NCI-H2171 treated with DMSO at 0.1 percent for 48 hours (cell line): ENCODE measurements at places on chromosomes 7 and 10.

GRCh38 chr10:12834116-12834665 is 167.3 kb downstream of the CCDC3 start:
- no peak for DNase-seq

GRCh38 chr7:98802088-98802780 is 67.6 kb downstream of the TMEM130 start:
- peak; percentile 97 for DNase-seq

- DNase-seq = no peak
These were observed 68.5 kb downstream of the NHLRC2 start for GRCh38 chr10:113922787-113923570.

DNA sequence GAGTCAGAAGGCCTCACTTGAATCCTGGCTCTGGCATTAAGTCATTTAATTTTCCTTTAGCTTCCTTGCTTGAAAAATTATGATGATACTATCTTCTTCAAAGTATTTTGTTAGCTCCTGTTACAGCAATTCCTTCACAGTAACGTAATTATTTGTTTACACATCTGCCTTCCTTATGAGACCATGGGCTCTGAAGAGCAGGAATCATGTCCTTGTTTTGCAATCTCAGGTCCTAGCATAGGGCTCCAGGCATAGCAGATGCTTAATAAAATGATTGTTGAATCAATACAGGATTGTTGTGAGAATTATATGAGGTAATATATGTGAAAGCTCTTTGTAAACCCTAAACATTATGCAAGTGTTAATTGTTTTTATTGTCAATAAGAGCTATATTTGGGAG is 25.5 kb downstream of the KLHDC10 start:
- peak; percentile 14 for DNase-seq

DNA sequence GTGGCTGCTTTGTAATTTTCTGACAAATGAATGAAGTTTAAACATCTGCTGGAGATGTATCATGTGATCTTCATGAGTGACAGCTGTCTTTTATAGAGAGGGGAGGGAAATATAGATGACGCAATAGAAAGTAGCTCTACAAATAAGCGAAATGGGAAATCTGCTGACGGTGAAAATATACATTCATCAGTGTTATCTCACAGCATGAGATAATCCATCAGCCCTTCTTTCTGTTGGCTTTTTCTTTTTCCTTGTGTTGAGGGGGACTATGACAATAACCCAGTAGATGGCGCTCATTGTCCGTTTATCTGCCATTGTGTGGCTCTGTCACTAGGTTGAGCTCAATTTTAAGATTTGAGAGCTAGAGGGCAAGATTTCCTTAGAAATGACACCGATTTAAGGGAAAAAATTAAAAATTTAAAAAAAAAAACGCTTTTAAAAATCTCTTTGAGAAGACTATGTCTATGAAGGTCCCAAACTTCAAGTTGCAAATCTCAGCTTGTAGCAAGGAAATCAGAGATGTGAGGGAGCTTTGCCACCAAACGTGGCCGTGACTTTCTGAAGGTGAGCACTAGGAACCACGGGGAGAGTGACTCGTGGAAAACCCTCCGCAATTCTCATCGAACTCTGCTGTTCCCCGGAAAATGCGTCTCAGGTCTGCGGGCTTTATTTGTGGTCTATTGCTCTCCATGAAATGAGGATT is 114.6 kb upstream of the SFMBT2 start:
- DNase-seq = peak; percentile 27

DNA sequence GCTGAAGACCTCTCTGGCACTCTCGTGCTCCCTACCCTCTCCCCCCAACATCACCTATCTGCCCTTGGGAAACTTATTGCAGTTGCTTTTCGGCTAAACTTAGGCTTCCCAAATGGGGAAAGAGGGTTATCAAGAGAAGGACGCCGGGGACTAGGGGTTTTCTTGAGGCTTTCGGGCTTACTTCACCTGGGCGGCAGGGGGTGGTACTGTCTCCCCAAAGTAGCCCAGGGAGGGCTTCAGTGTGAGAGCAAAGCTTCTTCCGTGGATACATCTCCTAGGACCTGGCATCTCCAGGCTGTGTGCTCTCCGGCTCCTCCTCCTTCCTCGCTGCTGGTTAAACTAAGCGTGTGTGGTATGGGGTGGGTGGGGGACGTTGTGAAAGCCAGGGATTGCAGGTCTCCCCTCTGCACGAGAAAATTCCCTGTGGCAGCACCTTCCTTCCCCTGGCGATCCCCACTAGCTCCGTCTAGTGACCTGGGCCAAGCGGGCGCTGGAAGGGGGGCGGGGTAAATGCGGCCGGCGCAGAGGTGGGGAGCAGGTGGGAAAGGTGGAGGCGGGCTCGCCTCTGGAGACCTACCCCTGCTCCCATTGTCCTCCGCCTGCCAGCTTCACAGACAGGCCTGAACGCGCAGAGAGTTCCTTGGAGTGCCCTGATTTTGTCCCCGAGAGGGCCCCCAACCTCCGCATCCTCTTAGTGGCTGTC is 1.1 kb downstream of the PLXDC2 start:
- DNase-seq = no peak

DNA sequence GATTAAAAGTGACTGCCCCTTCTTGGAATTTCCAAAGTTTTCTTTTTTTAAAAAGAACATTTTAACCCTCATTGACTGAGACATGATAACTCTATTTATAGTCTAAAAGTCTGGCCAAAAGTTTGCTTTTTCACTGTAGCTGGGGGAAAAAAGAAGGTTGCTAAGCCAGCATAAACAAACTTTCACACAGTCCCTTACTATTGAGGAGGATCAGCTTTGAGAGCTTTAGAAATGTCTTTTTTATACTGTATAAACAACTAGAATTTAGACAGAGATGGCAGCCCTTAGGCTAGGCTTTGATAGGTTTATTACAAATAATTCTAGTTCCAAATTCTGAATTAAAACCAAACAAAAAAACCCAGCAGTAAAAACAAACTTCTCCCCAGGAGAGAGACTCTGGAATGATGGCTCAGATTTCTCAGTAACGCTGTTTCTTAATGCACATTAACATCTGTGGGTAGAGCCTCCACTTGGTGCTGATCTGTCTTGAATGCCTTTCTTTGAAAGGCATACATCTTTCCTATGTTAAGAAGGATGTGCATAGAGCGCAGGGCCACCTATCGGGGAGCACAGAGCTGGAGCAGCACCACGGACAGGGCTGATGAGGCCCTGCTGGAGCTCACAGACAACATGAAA is 100.9 kb upstream of the PDLIM1 start:
- DNase-seq = no peak

- DNase-seq = no peak
These were observed 145.3 kb downstream of the RPS24 start for GRCh38 chr10:78178940-78179339.

- no peak for DNase-seq
These were observed 12.8 kb downstream of the OR2F1 start for GRCh38 chr7:143967398-143967797.

DNA sequence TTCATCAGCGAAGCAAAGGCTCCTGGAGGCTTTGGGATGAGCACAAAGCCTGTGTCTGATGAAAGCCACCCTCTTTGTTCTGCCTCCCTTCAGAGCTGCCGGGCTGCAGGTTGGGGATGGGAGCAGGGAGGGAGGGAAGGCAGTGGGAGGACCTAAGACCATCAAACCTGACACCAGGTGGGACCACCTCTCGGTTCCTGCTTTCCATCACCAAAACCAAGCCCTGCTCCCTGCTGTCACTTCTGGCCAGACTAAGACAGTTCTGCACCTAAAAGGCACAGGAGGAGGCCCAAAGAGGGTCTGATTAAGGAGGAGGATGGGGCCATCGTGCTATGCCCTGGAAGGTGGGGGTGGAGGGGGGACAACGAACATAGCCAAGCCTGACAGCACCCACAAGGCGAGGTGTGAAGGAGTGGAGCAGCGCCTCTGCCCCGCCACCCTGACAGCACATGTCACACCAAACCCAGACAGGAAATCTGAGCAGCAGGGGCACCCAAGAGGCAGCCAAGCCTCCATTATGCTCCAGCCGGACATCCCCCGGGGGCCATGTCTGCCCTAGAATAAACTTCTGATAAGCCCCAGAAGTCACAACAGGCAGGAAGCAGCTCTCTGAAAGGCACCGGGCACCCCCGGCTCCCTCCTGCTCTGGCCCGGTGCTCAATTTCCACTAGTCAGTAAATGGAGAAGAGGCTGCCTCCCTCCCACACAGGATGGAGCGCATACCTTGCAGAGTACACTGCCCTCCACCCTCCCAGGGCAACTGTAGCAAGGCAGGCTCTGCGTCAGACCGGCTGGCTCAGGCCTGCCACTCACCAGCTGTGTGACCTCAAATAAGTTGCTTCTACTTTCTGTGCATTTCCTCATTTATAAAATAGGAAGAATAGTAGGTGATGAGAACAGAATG is 48.9 kb downstream of the DLG5 start:
- DNase-seq = peak; percentile 51

GRCh38 chr7:87113077-87113476 is 39.2 kb upstream of the DMTF1 start:
- DNase-seq = no peak

GRCh38 chr7:22025983-22026382 is 80.3 kb upstream of the CDCA7L start:
- no peak for DNase-seq

GRCh38 chr7:130157700-130158099 is 47.5 kb downstream of the TMEM209 start:
- no peak for DNase-seq

DNA sequence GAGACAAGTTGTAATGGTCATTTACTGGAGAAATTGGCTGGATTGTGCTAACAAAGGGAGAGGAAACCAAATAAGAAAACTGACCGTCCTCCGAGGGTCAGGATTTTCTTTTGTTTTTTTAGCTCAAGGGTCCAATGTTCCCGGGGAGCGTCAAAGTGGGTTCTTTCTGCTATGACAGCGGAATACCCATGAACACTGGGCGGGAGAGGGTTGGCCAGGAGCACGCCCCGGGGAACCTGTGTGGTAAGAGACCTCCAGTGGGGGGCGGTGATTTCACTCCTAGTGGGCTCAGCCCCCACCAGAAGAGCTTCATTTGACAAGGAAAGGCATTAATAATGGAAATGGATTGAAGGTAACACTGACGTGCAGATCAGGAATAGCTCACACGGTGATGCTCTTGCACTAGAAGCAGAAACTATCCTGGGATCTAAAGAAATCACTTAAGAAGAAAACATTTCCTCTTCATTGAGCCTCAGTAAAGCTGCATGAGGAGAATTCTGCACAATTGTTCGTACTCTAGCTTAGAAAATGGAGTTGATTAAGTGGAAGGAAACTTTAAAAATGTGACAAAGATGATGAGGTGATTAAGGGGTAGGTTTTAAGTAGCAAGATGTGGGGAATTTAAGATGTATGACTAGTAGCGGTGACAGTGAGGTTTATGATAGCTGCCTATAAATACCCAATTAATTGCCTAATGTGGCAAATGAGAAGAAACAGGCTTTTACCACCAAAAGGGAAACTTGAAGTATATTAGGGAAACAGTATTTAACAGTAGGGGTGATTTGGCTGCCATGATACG is 627.2 kb downstream of the SUGCT start:
- DNase-seq = no peak

DNA sequence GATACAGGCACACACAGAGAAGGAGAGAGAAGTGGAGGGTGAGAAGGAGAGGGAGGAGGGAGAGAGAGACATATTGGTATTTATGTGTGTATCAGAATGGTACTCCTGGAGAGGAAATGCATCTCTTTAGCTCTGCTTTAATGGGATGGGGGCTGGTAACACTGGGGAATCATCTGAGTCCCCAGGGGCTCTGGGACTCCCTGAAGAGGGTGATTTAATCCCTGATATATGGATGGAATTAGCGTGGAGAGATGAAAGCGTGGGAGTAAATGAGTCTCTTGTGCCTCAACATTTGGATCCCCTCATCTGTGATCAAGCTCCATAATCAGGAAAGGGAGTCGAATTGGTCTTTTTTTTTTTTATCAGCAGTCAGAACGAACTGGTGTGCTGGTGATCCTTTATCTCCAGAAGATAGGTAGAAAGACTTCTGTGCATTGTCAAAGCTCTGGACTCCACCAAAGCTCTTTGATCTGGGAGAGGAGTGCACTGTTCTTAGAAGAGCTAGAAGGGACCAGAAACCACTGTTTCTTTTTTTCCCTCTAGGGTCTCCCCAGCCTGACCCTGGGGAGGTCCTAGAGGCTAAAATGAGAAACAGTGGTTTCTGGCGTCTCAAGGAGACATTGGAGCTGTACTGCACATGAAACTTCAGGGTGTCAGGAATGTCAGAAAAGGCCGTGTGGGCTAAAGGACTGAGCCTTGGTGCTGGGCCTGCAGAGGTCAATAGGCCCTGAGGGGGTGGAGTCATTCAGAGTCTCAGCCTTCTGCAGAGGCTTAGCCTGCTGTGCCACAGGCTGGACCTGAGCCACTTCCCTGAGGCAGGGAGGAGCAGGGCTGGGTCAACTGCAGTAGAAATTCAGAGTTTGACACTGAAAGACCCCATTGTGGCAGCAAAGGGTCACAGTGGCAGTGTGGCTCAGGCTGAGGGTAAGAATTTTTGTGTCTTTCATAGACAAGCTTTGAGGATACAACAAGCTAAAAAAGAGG is 234.4 kb upstream of the SLC26A5 start:
- DNase-seq = peak; percentile 31
